Activated CD8-positive, alpha-beta memory T cell treated with anti-CD3 and anti-CD28 coated beads for 4 hours (primary cell): ENCODE measurements at places on chromosomes 4 and X.
A peak's percentile ranks its signal among the peaks of the same experiment; 100 is the strongest.

GRCh38 chr4:17589355-17589754, 12.4 kb downstream of the LAP3 start:
- DNase-seq: no peak

- DNase-seq: no peak
These were observed 851.4 kb upstream of the AGA start for GRCh38 chr4:178293601-178294000.

- DNase-seq: no peak
These were observed 232.5 kb upstream of the GPRIN3 start for GRCh38 chr4:89539797-89540711.

DNA sequence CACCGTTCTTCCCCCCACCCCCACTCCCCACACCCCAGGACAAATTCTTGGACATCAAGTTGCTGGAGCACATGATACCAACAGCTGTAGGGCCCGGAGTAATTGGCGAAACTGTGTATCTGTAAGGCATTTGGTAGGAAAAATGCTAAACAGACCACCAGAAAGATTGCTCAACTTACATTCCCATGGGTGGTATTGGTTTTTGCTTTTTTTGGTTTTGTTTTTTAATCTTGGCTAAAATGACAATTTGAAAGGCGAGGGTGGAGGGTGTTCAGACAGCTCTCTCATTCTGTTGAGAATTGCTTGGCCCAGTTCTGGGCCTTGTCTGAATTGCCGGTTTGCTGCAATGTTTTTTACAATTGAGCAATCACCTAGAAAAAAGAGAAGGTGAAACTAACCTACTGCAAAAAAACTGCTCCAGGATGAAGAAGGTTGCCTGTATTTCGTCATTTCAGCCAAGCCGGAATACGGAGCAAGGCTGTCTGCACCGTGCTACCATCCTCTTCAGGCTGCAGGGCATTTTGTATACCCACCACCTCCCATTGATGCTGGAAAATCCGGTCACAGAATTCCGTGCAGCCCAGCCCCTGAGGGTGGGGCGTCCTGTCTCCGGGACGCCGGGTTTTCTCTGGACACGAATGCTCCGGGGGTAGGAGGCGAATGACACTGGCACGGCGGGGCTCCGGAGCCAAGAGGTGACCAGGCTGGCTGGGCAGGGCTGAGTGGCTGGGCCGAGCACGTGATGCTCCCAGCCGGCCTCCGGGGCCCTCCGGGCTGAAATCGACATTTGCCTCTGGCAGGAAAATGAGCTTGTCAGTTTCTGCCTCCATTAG, at the start of gene CLCN4:
Gene CLCN4 (plus strand): TSS at position 777 of the 833 bp plus-strand sequence. CDS start 28,058 bp downstream, outside the sequence.
- DNase-seq: no peak

- no peak for DNase-seq
These were observed 107.2 kb downstream of the TAB3 start for GRCh38 chrX:30781711-30782444.

GRCh38 chr4:20305976-20306375, 54.3 kb downstream of the SLIT2 start:
- DNase-seq: no peak

- no peak for DNase-seq
These were observed 193.4 kb downstream of the GRID2 start for GRCh38 chr4:92497141-92497540.

- DNase-seq: no peak
These were observed 577 bp upstream of the PIM2 start for GRCh38 chrX:48919360-48919841.

DNA sequence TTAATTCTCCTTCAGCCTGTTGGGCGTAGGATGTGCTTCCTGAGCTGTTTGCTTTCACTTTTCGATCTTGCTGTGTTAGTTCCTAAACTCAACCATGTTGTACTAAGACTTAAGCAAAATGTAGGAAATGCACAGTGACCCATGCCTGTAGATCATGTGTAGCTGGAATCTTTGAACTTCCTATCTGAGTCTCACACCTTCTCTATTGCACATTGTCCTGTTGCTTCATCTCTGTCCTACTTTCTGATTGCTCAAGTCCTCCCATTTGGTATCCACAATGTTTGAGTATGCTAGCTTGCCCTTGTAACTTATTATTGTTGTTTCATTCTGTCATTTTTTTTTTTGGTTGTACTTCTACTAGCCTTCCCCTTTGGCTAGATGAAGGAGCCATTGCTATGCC, 239.6 kb downstream of the PPP1R2C start:
- DNase-seq: no peak

DNA sequence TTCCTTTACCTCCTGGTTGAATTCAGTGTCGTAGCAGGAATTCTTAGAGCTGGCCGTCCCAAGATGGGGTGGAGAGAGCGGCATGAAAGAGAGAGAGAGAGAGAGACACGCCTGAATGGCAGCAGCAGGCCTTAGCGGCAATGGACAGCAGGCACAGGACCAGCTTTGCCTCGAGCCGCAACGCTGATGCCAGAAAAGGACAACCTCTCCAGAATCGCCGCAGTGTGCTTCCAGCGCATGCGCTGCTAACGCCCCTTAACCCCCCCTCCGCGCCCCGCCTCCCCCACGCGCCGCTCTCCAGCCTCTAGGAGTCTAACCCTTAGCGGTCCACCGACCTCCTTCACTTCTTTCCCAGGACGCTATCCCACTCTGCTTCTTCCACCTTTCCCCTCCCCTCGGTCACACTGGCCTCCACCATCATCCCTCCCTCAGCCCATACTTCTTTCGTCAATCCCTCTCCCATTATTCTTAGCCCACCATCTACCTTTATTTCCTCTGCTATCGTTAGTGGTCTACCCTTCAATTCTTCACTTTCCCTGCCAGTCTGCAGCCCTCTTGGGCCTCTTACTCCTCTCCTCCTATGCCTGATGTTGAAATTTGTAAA, 10.5 kb upstream of the ZCCHC13 start:
- DNase-seq: peak; percentile 36

DNA sequence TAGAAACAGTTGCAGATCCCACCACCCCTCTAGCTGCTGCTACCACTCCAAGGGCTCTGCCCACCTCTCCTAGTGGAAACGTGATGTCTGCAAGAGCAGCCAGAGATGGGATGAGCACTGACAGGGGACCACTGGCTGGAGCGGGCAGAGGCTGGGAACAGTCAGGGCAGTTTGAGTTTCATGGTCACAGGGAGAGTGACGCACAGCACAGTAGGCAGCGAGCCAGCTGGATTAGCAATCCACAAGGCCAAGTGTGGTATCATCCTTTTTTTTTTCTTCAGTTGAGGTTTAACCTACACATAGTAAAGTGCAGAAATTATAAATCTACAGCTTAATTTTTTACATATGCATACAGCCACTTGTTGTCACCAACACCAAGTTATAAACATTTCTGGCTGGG, 6.4 kb upstream of the SCML2 start:
- DNase-seq: no peak

- no peak for DNase-seq
These were observed 188.2 kb downstream of the ARAP2 start for GRCh38 chr4:36056136-36056535.

DNA sequence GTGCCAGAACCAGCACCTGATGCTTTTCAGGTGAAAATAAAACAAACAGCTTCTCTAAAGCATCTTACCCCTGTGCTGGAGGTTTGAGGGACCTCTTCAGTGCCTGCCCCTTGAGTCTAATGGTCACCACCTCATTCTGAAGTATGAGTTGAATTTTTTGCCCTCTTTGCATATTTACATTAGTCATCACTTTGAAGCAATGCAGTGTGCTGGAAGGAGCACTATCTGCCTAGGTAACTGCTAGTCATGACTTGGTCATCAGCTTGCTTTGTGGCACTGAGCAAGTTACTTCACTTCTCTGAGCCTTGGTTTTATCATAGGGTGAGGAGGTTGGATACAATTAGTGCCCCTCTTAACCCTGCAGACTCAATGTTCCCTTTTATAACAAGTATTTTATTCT, 44.9 kb downstream of the SPATA18 start:
- DNase-seq: no peak

- DNase-seq: no peak
These were observed 37.4 kb upstream of the PRSS48 start for GRCh38 chr4:151239608-151240007.

GRCh38 chr4:43607827-43608461, 715.4 kb downstream of the GRXCR1 start:
- no peak for DNase-seq

DNA sequence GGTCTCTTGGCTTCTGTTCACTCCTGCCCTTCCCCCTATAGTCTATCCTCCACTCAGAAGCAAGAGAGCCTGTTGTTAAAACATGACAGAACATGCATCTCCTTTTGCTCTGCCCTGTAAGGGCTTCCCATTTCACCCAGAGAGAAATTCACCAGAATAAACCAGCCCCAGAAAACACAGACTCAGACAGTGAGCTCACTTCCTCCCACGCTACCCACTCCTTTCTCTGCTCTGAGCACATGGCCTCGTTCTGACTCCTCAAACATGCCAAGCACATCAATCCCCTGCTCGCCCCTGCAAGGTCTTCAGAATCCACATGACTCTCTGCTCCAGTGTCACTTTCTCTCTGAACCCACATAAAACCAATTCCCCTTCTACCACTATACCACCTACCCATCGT, 50.4 kb downstream of the MID1 start:
- DNase-seq: no peak

- DNase-seq: no peak
These were observed 322.4 kb upstream of the CPEB2 start for GRCh38 chr4:14679906-14680305.

DNA sequence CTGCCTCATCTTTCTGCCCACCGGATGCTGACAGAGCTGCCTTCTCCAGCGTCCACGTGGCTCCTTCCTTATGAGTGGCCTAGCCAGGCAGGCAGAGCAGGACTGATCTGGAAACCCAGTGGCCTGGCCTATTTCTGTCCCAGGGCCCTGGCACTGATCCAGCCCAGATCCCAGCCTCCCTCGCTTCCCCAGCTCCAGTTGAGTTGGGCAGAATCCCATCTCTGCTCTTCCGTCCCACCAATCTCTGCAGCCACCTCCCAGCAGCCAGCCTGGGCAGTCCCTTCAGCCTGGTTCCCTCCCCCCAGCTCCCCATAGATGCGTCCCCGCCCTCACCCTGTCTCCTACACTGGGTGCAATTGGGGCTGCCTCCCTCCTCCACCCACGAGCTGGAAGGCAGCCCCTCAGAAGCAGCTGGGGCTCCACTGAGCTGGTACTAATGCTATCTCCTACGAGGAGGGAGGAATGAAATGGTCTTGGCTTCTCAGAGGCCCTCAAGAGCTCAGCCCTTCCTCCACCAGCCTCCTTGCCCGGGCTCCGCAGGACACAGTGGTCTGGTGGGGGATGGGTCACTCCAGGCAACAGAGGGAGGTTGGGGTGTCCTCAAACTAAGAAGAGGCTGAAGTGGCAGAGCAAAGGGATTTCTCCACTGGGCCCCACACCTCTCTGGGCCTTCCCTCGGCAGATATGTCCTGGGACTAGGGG, 94.2 kb downstream of the PJA1 start:
- no peak for DNase-seq

DNA sequence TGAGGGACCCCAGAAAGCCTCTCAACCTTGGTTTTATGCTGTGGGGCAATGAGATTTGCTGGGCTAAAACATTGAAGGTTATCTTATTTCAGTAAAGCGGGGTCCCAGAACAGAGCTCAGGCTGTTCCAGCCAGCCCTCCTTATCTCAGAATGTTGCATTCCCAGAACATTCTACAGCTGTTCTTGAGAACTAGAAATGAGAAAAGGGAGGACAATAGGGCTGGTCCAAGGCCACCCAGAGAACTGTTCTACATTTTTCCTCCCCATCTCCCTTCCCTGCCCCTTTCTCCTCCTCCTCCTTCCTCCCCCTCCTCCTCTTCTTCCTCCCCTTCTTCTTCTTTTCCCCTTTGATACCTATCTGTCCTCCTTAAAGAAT, 70.4 kb upstream of the SLC7A11 start:
- no peak for DNase-seq

GRCh38 chr4:128525992-128526630, 238.5 kb upstream of the PGRMC2 start:
- DNase-seq: no peak

DNA sequence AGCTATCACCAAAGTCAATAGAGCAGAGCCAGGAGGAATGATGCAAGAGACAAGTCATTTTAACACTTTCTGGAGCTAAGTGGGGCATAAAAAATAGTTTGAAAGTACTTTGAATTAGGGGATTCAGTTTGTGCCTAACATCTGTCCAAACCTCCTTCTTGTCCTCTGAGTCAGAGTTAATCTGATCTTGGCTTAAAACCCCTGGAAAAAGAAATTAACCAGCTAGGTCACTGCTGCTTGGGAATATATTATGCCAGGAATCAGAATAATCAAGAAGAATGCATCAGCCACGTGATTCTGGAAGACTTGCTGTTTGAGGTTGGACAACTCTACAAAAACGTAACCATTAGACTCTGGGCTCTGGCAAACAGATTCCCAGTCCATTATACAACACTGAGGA, 45.3 kb upstream of the EDA2R start:
- DNase-seq: no peak

DNA sequence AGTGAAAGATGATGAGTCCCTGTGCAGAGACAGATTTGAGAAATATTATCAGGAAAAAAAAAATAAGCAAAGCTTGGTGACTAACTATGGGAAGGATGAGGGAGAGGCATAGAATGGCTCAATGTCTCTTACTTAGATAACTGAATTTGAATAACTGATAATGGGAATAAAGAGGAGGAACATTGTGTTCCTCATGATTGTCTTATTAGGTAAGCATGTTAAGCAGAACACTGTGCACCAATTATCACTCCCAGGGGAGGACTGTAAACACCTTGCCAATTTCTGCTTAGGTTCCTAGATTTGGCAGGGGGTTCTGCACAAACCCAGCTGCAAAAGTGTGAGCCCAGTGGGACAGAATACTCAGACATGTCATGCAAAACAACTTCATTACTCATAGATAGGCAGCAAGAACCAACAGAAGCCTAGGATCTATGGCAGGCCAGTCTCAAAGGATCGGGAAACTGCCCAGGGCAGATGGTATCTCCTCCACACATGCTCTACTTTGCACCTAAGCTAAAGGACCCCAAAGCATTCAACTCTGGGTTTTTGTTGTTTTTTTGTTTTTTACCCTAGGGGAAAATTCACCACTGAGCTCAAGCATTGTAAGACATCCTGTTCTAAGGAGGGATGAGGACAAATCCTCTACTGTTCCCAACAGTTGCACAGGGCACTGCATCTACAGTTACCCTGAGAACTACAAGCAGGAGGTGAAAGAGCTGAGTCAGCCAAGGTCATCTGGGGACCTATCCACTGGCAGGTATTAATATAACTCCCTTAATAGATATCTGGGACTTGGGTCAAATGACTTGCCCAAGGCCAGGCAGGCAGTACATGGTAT, 907.0 kb downstream of the RAPGEF2 start:
- DNase-seq: no peak

GRCh38 chr4:8847331-8847730, 24.3 kb downstream of the HMX1 start:
- DNase-seq: no peak
